T-helper 9 cell (primary cell): ENCODE measurements at places on chromosomes 1 and 21.

- no peak for DNase-seq
Observed at GRCh38 chr1:235495551-235495950, 8.7 kb downstream of the B3GALNT2 start.

DNA sequence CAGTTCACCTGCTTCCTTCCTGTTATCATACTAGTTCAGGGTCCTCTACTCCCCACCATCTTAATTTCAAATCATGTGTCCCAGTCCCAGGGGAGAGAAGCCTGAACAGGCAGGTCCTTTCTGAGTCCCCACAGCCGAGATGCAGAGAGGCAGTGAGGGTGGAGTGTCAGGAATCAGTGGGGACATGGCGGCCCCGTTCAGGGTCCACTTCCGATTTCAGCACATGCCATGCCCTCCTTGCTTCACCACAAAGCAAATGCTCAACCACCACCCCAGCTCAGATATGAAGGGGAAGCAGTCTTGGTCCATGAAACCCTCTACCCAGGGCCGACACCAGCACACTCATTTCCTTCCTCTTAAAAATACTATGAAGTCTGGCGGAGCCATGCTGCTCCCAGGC is 5.2 kb upstream of the SEMA4A start:
- no peak for DNase-seq

- DNase-seq: no peak
Observed at GRCh38 chr1:189971656-189972055, 506.0 kb downstream of the BRINP3 start.

GRCh38 chr1:51729824-51730301 is 113.0 kb downstream of the OSBPL9 start:
- DNase-seq: no peak

- DNase-seq: no peak
Observed at GRCh38 chr1:53728196-53728595, 10.8 kb downstream of the GLIS1 start.
